ENCODE measurements at places on chromosomes 1 and 21.

DNA sequence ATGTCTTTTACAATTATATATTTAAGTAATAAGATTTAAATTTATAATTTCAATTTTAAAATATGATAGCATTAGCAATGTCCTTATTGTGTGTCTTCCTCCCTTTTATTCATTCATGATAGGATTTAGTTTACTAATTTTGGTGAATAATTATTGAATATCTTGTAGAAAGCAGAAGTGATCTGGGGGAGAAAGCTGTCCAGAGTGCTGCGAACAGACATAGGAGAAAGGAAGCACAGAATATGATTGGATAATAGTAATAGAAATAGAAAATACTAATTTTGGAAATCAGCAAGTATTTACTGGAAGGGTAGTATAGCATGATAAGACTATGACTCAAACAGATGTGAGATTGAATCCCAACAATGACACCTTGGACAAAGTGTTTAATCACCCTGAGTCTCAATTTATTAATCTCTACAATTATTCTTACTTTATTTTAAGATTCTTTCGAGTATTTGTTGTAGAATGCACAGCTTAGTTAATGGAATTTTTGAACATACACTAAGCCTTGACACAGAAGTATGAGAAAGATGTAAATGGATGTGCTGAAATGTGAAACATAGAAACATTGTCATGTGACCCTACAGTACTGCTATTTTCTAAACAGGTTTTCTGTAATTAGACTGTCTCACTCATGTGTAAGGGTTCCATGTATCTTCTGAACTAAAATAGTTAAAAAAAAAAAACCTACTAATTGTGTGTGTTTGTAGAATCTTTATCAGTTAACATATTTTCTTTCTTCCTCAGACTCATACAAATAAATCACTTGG is 7.9 kb downstream of the SH3GLB1 start:
- DNase-seq, result no peak

DNA sequence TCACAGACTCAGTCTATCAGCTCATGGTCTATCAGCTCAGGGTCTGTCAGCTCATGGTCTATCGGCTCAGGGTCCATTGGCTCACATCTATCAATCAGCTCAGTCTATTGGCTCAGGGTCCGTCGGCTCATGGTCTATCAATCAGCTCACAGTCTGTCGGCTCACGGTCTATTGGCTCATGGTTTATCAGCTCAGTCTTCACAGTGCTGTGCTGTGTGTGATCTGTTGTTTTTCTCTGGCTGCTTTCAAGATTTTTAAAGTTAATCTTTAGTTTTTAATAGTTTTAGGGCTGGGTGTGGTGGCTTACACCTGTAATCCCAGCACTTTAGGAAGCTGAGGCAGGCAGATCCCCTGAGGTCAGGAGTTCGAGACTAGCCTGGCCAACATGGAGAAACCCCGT is 14.4 kb downstream of the C1orf159 start:
- DNase-seq, result no peak

- no peak for DNase-seq
These were observed 64.0 kb upstream of the KCNK2 start for GRCh38 chr1:215018555-215018954.

DNA sequence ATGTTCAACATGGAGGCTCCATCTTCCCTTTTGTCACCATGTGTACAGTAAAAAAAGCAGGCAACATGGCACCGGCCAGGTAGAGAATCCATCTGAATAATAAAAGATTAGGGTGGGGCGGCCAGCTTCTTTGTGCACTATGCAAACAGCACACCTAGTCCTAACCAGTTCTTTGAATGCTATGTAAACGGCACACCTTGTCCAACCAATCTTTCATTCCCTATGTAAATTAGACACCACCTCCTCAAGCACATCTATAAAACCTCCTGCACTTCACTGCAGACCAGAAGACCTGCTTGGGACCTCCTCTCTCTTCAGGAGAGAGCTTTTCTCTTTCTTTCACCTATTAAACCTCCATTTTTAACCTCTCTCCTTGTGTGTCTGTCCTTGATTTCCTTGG is 28.2 kb downstream of the TFB2M start:
- no peak for DNase-seq

GRCh38 chr1:4261327-4261726 is 361.3 kb upstream of the C1orf174 start:
- DNase-seq, result no peak

Data from trophoblast cell (in vitro differentiated cells and primary cell).